Endothelial cell (in vitro differentiated cells): ENCODE measurements at places on chromosomes 3 and 15. TPM values are rescaled to one million over a fixed set of nuclear protein-coding genes. Genes with fewer than 3 reads are reported as not detected.

DNA sequence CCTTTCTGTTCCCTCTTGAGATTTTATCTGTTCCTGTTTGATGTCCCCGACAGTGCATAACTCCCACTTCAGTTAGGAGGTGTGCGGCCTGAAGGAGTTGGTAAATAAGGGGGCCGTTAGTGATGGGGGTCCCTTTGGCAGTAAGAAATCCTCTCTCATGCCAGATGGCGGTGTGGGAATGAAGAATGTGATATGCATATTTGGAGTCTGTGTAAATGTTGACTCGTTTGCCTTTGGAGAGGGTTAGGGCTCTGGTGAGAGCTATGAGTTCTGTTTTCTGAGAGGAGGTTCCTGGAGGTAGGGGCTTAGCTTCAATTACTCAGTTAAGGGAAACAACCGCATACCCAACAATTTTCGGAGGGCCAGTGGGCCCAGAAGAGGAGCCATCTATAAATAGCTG, 38.8 kb upstream of the RNF7 start:
- DNase-seq, result no peak

Gene GOLGA6L7
- total RNA-seq, result not detected

Gene UCN2
- total RNA-seq, result 0.77 TPM

DNA sequence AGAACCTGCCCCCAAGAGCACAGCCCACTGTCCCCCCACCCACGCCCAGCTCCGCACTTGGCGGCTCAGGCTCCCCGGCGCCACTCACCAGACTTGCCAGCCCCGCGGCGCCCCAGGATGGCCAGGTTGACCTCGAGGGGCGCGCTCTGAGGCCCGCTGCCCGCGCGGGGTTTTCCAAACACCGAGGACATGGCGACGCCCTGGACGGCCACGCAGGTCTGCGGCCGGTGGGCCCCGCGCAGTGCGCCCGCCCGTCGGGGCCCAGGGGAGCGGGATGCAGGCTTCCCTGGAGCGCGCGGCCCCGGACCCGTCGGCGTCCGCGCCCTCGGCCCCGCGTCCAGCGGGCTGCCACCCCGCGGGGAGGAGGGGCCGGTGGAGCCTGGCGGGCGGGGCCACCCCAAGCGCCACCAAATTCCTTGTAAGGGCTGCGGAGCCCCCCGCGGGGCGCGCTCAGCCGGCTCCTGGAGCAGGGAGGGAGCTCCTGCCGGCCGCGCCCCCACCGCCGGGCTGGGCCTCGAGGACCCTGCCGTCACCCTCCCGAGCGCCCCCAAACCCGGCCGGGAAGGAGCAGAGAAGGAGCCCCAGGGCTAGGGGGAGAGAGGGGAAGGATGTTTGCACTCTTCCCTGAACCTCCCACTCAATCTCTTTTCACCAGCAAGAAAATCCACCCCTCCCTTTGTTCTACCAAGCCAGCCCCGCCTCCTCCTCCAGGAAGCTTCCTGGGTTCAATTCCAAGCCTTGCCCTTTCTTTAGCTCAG, at the start of gene RASL12:
Gene RASL12 (minus strand): TSS at position 347 of the 758 bp plus-strand sequence. CDS start 156 bp downstream, at position 191.
- no peak for DNase-seq

Gene CHL1
- not detected for total RNA-seq

- peak; percentile 74 for DNase-seq
Measured at GRCh38 chr15:85582131-85583079, 202.0 kb downstream of the AKAP13 start.

GRCh38 chr15:56917652-56918045, 795 bp upstream of the TCF12 start:
- no peak for DNase-seq

GRCh38 chr3:12294885-12295580, 6.2 kb downstream of the PPARG start:
- DNase-seq, result no peak

GRCh38 chr3:77618686-77619085, 578.8 kb downstream of the ROBO2 start:
- no peak for DNase-seq

Gene CHRNA7
- total RNA-seq, result 2.3 TPM

- no peak for DNase-seq
Measured at GRCh38 chr15:66633041-66633937, 67.5 kb upstream of the LCTL start.

Gene RASSF1
- 14.8 TPM for total RNA-seq

Gene OCA2
- not detected for total RNA-seq

GRCh38 chr15:91426412-91426811, 326.4 kb downstream of the SV2B start:
- DNase-seq, result no peak

Gene LRRN1
- 2.8 TPM for total RNA-seq

DNA sequence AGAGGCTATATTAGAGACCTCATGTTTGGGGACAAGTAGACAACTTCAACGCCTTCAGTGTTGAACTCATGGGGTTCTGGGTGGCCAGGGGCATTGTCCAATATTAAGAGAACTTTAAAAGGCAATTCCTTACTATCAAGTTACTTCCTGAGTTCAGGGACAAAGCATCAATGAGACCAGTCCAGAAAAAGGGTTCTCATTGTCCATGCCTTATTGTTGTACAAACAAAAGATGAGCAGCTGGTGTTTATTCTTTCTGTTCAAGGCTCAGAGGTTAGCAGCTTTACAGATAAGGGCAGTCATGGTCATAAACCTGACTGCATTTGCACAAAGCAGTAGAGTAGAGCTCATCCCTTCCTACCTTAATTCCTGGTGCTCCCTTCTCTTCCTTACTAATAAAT, 18.5 kb upstream of the PDHB start:
- no peak for DNase-seq

DNA sequence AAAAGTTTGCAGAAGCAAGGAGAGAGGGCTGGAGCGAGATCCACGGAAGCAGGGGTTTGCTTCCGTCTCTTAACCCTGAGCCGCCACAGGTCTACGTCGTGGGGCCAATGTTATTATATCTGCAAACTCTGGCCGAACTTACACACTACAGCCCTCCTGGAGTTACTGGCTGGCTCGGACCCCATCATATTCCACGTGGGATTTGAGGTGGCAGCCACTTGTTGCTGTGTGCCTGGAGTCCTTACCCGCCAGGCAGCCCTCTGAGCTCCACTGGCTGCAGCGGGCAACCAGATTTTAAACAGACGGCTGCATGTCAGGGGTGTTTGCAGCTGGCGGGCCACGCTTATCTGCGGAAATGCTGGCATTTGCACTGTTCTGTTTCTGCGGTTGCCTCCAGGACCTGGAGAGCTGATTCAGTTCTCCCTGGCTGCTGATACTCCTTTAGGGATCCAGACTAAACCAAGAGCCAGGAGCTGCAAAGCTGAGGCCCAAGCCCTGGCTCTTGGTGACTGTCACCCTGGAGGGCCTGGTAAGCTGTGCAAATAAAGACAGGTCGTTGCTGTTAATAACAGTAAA, 34.7 kb downstream of the TM2D3 start:
- DNase-seq, result no peak

Gene TMED3
- total RNA-seq, result 45.3 TPM

Gene LRRC2
- total RNA-seq, result 0.23 TPM

DNA sequence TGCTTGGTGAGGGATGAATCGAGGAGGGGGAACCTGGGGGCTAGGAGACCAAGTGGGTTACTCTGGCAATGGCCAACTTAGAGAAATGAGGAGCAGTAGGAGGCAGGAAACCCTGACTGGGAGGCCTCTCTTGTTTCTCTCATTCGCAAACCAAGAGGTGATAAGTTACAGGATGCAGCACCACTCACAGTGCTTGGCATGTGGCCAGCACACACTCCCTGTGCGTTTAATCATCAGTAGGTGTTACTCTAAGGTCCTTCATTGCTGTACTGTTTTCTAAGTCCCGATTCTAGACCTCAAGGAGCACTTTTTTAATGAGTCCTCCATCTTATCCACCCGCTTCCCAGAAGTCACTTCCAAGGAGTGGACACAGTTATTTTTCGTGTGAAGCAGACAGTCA, 314.1 kb upstream of the TRIM42 start:
- DNase-seq, result no peak

- no peak for DNase-seq
Measured at GRCh38 chr3:188323067-188323842, 169.3 kb downstream of the LPP start.

DNA sequence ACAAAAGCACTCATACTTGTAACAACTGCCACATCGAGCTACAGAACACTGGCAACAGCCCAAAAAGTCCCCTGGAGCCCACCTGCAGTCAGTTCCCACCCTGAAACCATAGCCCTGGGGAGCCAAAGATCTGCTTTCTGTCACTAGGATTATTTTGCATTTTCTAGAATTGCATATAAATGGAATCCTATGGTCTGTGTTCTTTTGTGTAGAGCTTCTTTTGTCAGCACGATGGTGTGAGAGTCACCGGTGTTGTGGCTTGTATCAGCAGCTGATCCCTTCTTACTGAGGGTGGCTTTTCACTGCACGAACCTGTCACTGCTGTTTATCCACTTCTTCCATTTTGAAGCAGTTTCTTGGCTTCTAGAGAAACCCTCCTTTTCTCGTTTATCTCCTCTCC, 60.1 kb upstream of the PRR23E start:
- no peak for DNase-seq

DNA sequence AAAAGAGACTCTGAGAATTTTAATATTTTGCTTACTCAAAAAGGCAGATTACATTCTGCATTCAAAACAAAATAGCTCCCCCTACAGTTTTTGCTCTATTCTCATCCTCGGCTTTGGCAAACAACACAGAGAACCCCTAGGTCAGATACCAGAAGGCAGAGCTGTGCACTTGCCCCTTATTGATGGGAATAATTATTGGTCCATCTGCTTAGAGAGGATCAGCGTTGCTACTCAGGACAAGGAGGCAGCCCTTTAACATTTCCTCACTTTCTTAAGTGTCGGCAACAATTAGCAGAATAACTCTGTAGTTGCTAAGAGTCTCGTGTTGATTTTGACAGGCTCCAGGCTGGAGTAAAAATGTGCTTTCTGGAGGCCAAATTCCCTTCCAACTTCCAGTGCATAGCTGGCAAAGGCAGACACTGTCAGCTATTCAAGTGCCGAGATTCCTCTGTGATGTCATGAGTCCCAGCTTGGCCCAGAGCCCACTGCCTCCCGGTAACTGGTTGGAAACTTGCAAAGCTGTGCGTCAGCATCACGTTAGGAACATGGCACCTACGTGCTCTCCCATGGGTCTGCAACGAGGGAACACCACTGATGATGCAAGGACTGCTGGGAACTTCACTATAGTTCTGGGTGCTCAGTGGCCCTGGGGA, 482.7 kb upstream of the ADAMTS9 start:
- DNase-seq, result no peak

Gene KLHL40
- total RNA-seq, result not detected

Gene SPINK8
- total RNA-seq, result not detected

DNA sequence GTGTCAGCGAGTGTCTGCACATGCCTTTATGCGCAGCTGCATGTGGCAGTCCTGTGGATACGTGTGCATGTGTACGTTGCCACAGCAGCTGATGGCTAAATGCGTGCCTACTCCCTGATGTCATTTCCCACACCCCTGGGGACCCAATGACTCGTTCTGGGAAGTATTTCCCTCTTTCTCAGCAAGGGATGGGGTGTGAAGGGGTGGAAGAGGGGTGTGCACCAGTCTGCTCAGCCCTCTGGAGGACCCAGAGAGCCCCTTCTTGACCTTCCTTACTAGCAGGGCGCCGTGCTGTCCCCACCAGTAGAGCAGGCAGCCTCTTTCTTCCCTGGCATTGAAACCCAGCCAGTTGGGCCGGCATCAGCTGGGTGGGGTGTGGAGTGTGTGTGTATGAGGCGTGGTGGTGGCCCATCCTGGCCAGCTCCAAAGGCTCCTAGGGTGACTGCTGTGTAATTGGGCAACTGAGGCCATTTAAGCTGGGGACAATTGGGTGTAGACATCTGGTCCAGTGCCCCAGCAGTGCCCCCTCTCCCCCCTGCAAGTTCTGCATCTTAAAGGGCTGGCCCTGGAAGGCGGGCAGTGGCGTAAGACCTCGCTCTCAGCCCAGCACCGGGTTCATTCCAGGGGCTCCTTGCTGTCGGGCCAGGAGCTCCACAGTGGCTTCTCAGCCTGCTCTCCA, 19.2 kb downstream of the SNX33 start:
- DNase-seq, result no peak

Gene PLD1
- total RNA-seq, result 61.5 TPM

Gene PRR20G
- not detected for total RNA-seq

DNA sequence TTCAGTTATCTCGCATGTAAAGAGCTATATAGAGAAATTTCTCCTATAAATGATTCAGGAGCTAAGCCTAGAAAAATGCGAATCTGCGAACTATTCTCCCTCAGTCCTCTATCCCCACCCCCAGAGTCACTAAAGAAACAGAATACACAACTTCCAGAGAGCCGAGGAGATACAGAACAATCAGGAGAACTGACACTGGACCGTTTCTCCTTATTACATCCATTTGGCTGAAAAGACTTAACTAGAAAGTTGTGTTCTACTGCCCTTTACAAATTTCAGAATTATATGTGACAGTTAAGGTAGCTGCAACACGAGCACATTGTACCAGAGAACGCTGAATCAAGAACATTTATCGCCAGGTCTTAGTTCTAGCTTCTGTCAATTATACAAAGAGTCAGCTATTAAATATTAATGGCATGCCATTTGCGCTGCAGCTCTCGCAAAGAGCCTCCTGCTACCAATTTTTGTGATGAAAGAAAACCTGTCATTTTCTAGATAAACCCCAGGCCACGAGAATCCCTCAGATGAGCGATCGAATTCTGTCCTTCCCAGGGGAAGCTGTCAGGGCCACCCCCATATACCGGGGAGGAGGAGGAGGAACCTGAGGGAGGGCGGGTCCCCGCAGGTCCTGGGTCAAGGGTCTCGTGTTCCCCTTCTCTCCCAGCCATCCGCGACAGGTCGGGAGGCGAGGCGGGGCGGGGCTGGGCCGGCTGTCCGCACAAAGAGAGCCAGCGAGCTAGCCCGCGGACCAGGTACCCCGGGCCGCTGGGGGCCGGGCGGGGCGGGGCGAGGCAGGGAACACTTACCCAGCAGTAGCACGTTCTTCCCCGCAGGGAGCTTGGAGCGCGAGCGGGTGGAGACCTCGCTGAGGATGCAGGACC, 878 bp downstream of the DYNC1LI1 start:
- DNase-seq, result peak; percentile 67

GRCh38 chr3:85604641-85605040, 645.9 kb downstream of the CADM2 start:
- no peak for DNase-seq

Gene MTHFS
- 16.2 TPM for total RNA-seq

DNA sequence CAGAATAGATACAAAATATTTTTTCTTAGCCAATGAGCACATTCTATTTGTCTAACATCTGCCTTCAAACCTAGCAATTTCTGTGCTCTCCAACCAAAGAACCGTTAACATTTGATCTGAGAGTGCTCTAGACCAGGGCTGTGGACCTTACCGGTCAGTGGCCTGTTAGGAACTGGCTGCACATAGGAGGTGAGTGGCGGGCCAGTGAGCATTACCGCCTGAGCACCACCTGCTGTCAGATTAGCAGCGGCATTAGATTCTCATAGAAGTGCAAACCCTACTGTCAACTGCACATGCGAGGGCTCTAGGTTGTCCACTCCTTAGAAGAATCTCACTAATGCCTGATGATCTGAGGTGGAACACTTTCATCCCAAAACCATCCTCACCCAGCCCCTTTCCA, 131.7 kb downstream of the CADM2 start:
- peak; percentile 5 for DNase-seq
